ENCODE measurements at places on chromosomes 6 and 20.

GRCh38 chr6:11431455-11431937 is 106.1 kb upstream of the TMEM170B start:
- DNase-seq: no peak

DNA sequence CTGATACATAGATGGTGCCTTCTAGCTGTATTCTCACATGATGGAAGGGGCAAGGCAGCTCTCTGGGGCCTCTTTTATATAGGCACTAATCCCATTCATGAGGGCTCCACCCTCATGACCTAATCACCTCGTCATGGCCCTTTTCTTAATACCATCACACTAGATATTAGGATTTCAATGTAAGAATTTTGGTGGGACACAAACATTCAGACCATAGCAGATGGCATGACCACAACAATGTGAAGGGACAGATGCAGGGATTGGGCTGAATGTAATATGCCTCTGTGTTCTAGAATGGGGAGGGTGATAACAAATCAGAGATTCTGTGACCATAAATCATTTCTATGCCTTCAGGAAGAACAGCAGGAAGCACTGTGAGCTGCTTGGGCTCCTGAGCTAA is 145.8 kb downstream of the LCA5 start:
- DNase-seq: no peak

GRCh38 chr20:19885939-19886660 is 128.0 kb downstream of the RIN2 start:
- no peak for DNase-seq

GRCh38 chr6:30759575-30760239 is 15.4 kb upstream of the IER3 start:
- DNase-seq: no peak

GRCh38 chr6:143261899-143262436 is 188.5 kb downstream of the ADAT2 start:
- no peak for DNase-seq

- no peak for DNase-seq
These were observed 33.4 kb downstream of the RWDD2A start for GRCh38 chr6:83226517-83226916.

DNA sequence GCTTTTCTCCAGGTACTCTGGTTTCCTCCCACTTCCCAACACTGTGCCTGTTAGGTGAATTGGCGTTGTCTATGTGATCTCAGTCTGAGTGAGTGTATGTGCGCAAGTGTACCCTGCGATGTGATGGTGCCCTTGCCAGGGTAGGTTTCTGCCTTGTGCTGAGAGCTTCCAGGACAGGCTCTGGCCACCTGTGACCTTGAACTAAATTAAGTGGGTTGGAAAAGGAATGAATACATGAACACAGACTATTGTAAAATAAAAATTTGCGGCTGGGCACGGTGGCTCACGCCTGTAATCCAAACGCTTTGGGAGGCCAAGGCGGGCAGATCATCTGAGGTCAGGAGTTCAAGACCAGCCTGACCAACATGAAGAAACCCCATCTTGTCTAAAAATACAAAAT is 678.0 kb downstream of the DHX35 start:
- DNase-seq: no peak

- DNase-seq: no peak
These were observed 580.5 kb upstream of the MARCKS start for GRCh38 chr6:113276601-113277000.

GRCh38 chr20:53534037-53534436 is 59.6 kb downstream of the ZNF217 start:
- DNase-seq: no peak
